ENCODE measurements at places on chromosomes 5 and 9.

- H3K4me1 ChIP-seq = no peaks in the 10 kb centered on the region
- no peaks in the 10 kb centered on the region for H3K27me3 ChIP-seq
- no peaks in the 10 kb centered on the region for H3K36me3 ChIP-seq
- no peak overlapping the region for H3K4me3 ChIP-seq
- H3K27ac ChIP-seq = no peak overlapping the region
- DNase-seq = no peak
Observed at GRCh38 chr5:77294185-77294584, 83.7 kb downstream of the PDE8B start.

- no peak overlapping the region for H3K4me3 ChIP-seq
- H3K36me3 ChIP-seq = no peaks in the 10 kb centered on the region
- no peak overlapping the region for H3K27ac ChIP-seq
Observed at GRCh38 chr5:136145030-136145429, 12.4 kb downstream of the SMAD5 start.

DNA sequence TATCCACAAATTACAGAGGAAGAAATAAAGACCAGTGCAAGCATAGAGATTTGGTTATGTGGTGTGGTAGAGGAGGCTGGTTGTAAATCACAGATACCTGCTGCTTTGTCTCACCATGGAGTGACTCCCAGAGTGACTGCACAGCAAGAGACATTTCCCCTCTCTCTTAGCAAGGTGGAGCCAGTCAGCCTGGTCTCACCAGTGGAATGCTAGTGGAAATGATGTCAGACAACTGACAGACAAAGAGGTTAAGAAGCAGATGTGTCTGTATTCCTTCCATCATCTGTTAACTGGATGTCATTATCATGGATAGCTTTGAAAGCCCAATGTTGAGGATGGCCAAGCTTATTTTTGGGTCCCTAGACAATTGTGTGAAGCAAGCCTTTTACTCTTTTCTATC is 509.4 kb upstream of the SEMA6A start:
- no peak overlapping the region for H3K4me3 ChIP-seq
- no peak overlapping the region for H3K27ac ChIP-seq
- no peak for DNase-seq
- no peaks in the 10 kb centered on the region for H3K4me1 ChIP-seq
- no peaks in the 10 kb centered on the region for H3K27me3 ChIP-seq

GRCh38 chr9:79621916-79622575 is 50.3 kb downstream of the TLE4 start:
- DNase-seq = no peak
- no peaks in the 10 kb centered on the region for H3K4me1 ChIP-seq
- H3K27me3 ChIP-seq = no peaks in the 10 kb centered on the region
- H3K4me3 ChIP-seq = no peak overlapping the region
- no peak overlapping the region for H3K27ac ChIP-seq
- no peaks in the 10 kb centered on the region for H3K36me3 ChIP-seq

DNA sequence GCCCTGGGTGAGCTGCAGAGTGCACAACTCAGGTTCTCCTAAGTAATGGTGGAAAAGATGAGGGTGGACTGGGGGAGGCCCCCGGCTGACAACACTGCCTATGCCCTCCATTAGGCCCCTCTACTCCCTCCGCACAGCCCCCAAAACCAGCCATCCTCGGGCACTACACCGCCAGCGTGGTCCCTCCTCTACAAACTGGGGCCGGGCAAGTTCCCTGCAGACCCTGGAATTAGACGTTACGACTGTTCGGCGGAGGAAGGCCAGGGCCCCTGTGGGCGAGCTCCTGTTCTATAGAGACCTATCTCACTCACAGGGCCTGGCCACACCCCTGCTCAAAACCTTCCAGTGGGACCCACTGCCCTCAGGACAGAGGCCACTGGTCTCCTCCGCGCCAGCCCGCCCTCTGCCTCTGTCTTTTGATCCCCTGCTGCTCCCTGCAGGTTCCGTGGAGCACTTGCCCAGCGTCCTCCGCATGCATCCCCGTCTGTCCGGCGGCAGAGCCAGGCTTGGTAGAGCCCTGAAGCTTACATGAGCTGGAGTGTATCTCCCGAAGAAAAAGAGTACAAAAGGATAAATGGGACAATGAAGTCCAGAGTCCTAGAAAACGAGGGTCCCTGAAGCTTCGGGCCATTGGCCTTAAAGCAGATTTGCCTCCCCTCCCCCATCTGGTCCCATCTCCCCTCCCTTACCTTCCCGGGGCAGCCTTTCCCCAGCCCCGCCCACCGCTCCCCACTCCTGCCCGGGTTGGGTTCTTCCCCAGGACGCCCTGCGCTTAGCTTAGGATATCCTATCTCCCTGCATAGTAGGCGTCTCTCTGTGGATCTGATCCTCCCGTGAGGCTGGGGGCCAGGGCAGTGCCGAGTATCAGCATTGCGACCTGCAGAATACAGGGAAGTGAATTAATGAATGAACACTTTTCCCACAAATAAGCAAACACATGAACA is 71.3 kb downstream of the HRH2 start:
- H3K4me3 ChIP-seq = no peak overlapping the region
- H3K27me3 ChIP-seq = no peaks in the 10 kb centered on the region
- H3K27ac ChIP-seq = no peak overlapping the region
- H3K4me1 ChIP-seq = no peaks in the 10 kb centered on the region
- H3K36me3 ChIP-seq = no peaks in the 10 kb centered on the region

- peaks cover 93% of the 10 kb centered on the region for H3K27me3 ChIP-seq
- no peak for DNase-seq
- H3K4me1 ChIP-seq = no peaks in the 10 kb centered on the region
- H3K4me3 ChIP-seq = no peak overlapping the region
- H3K36me3 ChIP-seq = no peaks in the 10 kb centered on the region
- H3K27ac ChIP-seq = no peak overlapping the region
Observed at GRCh38 chr9:129693741-129694140, 28.3 kb downstream of the PRRX2 start.

- H3K27me3 ChIP-seq = no peaks in the 10 kb centered on the region
- H3K27ac ChIP-seq = peak overlapping the region; percentile 64
- peaks cover 53% of the 10 kb centered on the region for H3K4me1 ChIP-seq
- peak; percentile 33 for DNase-seq
Observed at GRCh38 chr9:114908805-114909448, 21.5 kb downstream of the TNFSF8 start.

- no peaks in the 10 kb centered on the region for H3K4me1 ChIP-seq
- H3K27ac ChIP-seq = no peak overlapping the region
- no peak overlapping the region for H3K4me3 ChIP-seq
- no peaks in the 10 kb centered on the region for H3K27me3 ChIP-seq
- no peak for DNase-seq
Observed at GRCh38 chr5:17992291-17992690, 358.0 kb downstream of the TAF11L14 start.

DNA sequence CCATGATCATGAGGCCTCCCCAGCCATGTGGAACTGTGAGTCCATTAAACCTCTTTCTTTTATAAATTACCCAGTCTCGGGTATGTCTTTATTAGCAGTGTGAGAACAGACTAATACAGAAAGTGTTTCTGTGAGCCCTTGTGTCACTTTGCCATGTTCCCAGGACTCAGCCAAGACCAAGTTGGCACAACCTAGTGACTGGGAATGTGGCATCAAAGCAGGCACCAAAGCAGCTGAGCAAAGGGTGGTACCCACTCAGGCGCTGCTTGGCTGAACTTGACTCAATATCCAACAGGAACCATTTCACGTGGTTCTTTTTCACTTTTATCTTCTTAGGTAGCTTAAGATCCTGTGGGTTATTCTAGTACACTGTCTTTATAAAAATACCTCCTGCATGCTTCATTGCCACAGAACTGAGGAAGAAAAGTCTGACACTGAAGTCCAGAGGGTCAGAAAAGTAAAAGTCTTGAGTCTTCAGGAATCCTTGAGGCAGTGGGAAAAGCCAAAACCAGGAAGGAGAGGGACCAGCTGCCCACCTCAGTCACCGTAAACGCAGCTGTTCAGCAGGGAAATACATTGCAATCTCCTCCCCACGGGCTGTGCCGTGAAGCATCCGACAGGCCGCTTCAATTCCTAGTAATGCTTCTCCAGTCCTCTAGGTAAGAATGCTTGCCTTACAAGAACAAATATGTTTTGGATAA is 90.5 kb upstream of the RETREG1 start:
- H3K36me3 ChIP-seq = no peaks in the 10 kb centered on the region
- no peak overlapping the region for H3K27ac ChIP-seq
- H3K4me1 ChIP-seq = no peaks in the 10 kb centered on the region
- no peaks in the 10 kb centered on the region for H3K27me3 ChIP-seq

DNA sequence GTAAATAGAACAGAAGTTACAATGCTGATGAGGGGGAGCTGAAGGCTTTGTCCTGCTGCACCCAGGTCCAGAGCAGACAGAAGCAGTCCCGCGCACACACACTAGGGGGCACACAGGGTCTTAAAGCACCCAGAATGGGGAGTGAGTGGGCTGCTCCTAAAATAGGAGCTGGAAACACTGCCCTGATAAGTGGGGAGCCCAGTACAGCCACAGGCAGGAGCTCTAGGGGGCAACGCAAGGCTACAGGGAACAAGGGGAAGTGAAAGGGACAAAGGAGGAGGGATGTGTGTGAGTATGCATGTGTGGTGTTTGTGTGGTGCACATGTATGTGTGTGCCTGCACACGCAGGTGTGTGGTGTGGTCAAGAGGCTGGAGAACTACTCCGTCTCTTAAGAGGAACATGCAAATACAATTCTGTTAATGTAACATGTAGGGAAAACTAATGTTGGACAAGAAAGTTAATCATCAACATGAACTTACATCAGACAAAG is 191.5 kb downstream of the ROR2 start:
- no peak overlapping the region for H3K4me3 ChIP-seq
- H3K4me1 ChIP-seq = no peaks in the 10 kb centered on the region
- peak; percentile 57 for DNase-seq
- H3K36me3 ChIP-seq = no peaks in the 10 kb centered on the region

DNA sequence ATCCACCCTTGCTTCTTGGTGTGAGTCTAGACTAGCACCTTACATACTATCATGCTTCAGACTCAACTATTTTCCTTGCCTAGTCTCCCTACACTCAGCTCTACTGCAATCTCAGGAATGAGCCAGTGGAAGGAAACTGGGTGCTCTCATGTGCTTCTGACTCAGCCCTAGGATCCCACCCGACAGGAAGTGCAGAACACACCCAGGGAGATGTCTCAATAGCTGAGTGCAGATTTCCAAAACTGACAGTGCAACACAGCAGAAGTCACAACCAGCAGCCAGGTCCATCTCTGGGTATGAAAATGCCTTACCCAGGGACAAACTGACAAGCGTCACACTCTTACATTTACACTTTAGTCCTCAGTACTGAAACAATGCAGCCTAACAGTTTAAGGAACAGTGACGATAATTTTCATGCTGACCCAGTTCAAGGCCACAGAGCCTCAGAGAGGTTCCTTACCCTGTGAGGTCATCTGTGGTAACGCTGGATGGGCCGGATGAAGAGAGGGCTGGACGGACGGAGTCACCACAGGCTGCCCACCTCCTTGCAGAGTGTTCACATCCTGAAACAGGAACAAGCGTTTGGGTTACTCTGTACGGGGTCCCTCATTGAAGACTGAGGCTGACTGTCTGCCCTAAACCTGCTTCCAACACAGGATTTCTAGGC is 33.0 kb downstream of the FKBP15 start:
- H3K27me3 ChIP-seq = no peaks in the 10 kb centered on the region
- no peak for DNase-seq
- H3K4me1 ChIP-seq = no peaks in the 10 kb centered on the region

DNA sequence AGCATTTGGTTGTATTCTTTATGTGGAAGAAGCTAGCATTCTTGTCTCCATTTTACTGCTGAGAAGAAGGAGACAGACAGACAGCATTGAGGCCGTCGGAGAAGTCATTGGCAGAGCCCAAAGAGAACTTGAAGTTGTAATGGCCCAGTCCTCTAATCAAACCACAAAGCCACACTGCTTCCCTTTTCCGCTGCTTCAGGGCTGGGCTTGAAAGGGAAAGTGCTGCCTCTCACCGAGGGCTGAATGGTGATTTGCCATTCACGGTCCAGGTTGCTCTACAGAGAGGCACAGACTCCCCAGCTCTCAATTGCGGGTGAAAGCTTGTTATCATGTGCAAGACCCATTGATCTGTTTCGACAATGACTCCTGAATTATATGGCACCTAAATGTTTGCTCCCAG is 25.6 kb upstream of the POU4F3 start:
- 0 out of 2 replicates have a peak, but pooled peaks cover 5% of the 10 kb centered on the region for H3K4me1 ChIP-seq
- H3K27me3 ChIP-seq = peaks cover 9% of the 10 kb centered on the region
- H3K27ac ChIP-seq = no peak overlapping the region
- peak; percentile 56 for DNase-seq
- H3K4me3 ChIP-seq = no peak overlapping the region

DNA sequence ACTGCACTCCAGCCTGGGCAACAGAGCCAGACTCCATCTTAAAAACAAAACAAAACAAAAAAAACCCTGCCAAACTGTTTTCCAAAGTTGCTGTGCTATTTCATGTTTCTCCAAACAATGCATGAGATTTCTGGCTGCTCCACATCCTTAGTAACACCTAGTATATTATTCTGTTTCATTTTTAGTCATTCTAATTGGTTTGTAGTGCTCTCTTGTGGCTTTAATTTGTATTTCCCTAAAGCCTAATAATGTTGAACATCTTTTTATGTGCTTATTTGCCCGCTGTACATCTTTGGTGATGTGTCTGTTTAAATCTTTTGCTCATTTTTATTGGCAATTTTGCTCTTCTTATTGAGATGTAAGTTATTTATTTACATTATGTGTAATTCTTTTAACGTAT is 18.4 kb upstream of the TTC1 start:
- no peaks in the 10 kb centered on the region for H3K36me3 ChIP-seq
- H3K27ac ChIP-seq = no peak overlapping the region
- peaks cover 12% of the 10 kb centered on the region for H3K4me1 ChIP-seq
- H3K4me3 ChIP-seq = no peak overlapping the region
- H3K27me3 ChIP-seq = no peaks in the 10 kb centered on the region

DNA sequence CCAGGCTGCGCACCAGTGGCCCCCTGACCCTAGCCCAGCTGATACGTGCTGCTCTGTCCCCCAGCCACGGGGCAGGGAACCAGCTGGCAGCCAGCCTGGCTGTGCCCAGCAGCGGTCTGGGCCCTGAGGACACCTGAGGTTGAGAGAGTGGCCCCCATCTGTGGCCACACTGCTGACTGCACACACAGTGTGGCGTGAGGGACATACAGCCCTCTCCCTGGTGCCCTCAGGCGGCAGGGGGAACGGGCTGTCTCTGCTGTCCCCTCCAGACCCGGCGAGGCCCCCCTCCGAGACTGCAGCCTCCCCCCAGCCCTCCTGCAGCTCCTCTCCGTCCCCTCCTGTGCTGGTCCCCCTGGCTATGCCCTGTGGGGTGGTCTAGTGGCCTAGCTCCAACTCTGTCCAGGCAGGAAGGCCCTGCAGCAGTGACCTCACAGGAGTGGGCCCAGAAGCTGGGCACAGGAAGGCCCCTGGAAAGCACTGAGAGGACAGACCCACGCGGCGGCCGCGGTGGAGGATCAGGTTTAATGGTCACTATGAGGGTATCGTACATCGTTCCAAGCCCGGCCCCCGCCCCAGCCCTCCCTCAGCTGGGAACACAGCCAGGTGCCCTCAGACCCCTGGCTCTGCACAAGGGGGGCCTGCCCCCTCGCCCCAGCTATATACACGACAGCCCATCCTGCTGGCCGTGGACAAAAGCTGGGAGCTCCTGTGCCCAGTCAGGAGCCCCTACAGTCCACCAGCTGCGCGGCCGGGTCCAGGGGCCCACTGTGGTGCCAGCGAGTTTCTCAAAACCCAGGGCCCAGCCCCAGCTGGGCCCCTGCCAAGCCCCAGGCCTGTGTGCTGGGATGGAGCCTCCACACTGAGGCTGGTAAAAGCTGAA is 6.8 kb upstream of the ENTPD8 start:
- H3K4me3 ChIP-seq = no peak overlapping the region
- no peak overlapping the region for H3K27ac ChIP-seq
- peaks cover 21% of the 10 kb centered on the region for H3K27me3 ChIP-seq
- H3K4me1 ChIP-seq = peaks cover 5% of the 10 kb centered on the region
- DNase-seq = no peak

All from MM.1S (cell line).